Spinal cord (tissue), 10 donors: ENCODE measurements at places on chromosomes 6 and 20. TPM values are rescaled to one million over a fixed set of nuclear protein-coding genes. Genes with fewer than 3 reads are reported as not detected.

The NRSN1 gene
- 16.1 TPM for total RNA-seq

The TMEM244 gene
- not detected for total RNA-seq

The WDR27 gene
- 29.5 TPM for total RNA-seq

The RSPH4A gene
- 7.2 TPM for total RNA-seq

The LY6G6F gene
- 0.30 TPM for total RNA-seq

The MATN4 gene
- 21.2 TPM for total RNA-seq
